ENCODE measurements at places on chromosomes 12 and 14.
A peak's percentile ranks its signal among the peaks of the same experiment; 100 is the strongest.

- no peaks in the 10 kb centered on the region for H3K4me1 ChIP-seq
- no peaks in the 10 kb centered on the region for H3K36me3 ChIP-seq
- H3K27me3 ChIP-seq = no peaks in the 10 kb centered on the region
- peak; percentile 39 for DNase-seq
- no peak overlapping the region for H3K27ac ChIP-seq
Observed at GRCh38 chr12:46933947-46934346, 108.2 kb upstream of the SLC38A4 start.

- H3K4me3 ChIP-seq = no peak overlapping the region
- no peaks in the 10 kb centered on the region for H3K4me1 ChIP-seq
- no peak for DNase-seq
- H3K27ac ChIP-seq = no peak overlapping the region
- H3K36me3 ChIP-seq = no peaks in the 10 kb centered on the region
Observed at GRCh38 chr12:60421741-60422140, 825.9 kb downstream of the SLC16A7 start.

DNA sequence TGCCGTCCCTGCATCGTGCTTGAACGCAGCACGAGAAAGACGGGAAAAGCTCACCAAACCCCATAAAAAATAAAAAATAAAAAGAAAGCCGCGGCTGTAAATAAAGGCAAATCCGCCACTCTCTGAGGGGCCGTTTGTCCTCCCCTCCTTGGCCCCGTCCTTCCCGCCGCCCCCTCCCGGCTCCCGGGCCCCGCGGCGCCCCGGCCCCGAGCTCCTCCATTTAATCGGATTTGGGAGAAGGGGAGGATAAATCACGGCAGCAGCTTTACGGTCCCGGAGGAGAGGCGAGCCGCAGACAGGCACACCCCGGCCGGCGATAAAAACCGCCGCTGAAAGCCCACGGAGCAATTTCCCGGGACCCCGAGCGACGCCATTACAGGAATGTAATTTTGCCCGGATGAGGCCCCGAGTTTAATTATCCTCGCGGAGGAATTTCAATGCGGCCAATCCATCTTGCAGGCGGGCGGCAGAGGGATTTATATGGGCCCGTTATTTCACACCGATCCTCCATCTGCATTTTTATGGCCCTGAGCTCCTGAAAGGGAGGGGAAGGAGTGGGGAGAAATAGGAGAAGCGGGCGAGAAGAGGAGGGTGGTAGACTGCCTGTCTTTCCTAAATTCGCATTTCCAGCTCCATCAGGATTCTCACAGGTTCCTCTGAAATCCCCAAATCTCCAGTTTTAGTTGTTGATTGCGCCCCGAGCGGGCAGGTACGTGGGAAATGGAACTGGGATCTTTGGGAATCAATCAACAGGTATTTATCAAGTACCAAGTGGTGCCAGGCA is 1.3 kb upstream of the ATP5MC2 start:
- H3K4me1 ChIP-seq = peaks cover 29% of the 10 kb centered on the region
- peaks cover 8% of the 10 kb centered on the region for H3K27me3 ChIP-seq
- H3K4me3 ChIP-seq = peak overlapping the region; percentile 35
- DNase-seq = no peak

GRCh38 chr14:84937449-84937848 is 592.5 kb upstream of the FLRT2 start:
- H3K4me3 ChIP-seq = no peak overlapping the region
- H3K36me3 ChIP-seq = no peaks in the 10 kb centered on the region
- DNase-seq = no peak
- H3K27me3 ChIP-seq = no peaks in the 10 kb centered on the region

DNA sequence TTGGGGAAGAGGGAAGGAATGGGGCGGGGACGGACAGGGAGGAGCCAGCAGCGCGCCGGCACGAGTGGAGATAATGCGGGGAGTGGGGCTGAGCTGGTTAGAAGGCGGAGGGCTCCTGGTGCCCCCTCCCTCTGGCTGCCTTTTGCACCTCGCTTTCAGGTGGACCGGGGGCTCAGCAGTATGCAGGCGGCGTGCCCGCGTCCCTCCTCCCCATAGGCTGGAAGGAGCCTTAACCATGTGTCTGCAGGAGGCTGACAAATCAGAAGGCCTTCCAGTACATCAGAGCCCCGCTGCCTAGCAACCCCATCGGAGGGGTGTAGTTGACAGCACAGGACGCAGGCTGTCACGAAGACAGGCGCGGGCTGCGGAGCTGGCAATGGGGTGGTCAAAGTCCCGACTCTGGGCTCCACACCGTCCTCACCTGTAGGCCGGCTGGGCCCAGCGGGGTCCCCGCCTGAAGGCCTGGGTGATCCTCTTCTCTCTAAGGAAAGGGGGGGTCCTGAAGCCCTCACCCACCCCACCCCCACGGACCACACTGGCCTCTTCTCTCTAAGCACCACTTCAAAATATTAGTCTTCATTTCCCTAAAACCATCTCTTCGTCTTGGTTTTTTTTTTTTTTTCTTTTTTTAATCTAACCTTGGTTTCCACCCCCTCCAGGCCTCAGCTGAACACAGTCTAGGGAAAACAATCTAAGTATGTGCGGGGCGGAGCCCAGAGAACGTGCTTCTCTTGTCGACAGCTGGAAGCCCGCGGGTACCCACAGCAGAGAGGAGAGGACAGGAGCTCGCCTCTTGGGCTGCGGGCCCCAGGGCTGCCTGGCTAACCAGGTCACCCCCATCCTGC is 44.5 kb downstream of the KDM2B start:
- peak overlapping the region; percentile 98 for H3K27ac ChIP-seq
- H3K27me3 ChIP-seq = no peaks in the 10 kb centered on the region
- H3K4me1 ChIP-seq = peaks cover 39% of the 10 kb centered on the region
- DNase-seq = peak; percentile 85

- no peak for DNase-seq
- peaks cover 4% of the 10 kb centered on the region for H3K4me1 ChIP-seq
- H3K36me3 ChIP-seq = no peaks in the 10 kb centered on the region
- no peaks in the 10 kb centered on the region for H3K27me3 ChIP-seq
- peak overlapping the region; percentile 93 for H3K27ac ChIP-seq
Observed at GRCh38 chr12:21438643-21439042, 1.2 kb downstream of the PYROXD1 start.

- H3K27ac ChIP-seq = no peak overlapping the region
- peaks cover 9% of the 10 kb centered on the region for H3K27me3 ChIP-seq
- no peak overlapping the region for H3K4me3 ChIP-seq
- no peaks in the 10 kb centered on the region for H3K36me3 ChIP-seq
- H3K4me1 ChIP-seq = no peaks in the 10 kb centered on the region
Observed at GRCh38 chr14:33794791-33795305, 156.0 kb downstream of the EGLN3 start.

DNA sequence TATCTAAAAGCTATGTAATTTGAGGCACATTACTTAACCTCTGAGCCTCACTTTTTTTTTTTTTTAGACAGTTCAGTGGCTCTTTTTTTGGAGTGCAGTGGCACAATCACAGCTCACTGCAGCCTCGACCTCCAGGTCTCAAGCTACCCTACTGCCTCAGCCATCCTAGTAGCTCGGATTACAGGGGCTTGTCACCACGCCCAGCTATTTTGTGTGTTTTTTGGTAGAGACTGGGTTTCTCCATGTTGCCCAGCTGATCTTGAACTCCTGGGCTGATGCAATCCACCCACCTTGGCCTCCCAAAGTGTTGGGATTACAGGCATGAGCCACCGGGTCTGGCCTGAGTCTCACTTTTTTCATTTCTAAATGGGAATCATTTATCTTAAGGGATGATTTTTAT is 192.0 kb upstream of the PDZRN4 start:
- no peaks in the 10 kb centered on the region for H3K27me3 ChIP-seq
- DNase-seq = no peak
- H3K4me1 ChIP-seq = no peaks in the 10 kb centered on the region

DNA sequence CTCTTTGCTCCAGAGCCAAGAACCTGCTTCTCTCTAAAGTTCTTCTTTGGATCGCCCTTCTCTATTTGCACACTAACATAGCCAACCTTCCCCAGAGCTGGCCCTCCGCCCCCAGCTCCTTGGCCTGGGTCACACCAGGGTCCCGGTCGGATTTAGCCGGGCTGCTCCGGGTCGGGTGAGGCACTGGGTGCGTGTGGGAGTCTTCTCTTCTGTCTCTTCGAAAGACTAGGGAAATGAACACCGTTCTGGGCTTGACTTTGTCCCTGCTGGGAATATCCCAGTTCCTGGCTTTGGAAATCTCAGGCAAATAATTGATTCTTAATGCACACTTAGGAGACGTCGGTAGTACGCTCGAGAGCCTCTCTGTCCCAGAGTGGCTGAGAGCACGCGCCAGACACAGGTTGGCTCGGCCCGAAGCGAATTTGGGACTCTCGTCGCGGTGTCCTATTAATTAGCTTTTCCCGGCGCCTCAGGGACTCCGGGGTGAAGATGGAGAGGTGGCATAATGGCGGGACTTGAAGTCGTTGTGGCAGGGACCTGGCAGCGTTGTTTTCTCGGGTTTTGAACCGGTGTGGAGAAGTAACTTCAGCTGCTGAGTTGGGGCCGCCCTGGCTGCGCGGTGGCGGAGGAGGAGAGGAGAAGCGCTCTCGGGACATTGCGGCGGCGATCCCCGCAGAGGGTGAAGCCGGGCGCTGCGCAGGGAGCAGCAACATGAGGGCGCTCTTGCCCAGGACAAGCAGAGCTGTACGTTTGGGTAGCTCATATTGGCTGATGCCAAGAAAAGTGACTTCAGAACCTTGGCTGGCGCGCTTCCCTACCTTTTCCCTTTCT is 7.5 kb downstream of the FOXG1 start:
- no peak overlapping the region for H3K4me3 ChIP-seq
- no peaks in the 10 kb centered on the region for H3K36me3 ChIP-seq
- H3K27me3 ChIP-seq = peaks cover 100% of the 10 kb centered on the region
- DNase-seq = peak; percentile 37

DNA sequence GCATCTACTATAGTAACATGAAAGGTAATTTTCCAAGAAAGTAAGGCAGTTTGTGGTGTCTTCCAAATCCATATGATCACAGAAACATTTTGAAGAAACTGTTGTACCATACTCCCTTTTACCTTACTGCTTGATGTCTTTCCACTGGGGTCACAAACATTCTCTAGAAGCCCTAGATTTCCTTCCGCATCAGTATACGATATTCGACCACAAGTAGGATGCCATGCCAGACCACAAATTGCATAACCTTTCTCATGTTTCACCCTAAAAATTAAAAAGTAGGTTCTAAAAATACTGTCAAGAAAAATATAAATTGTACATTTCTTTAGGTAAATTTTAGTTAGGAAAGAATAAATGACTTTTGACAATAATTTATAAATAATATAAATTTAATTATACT is 26.5 kb downstream of the WDHD1 start:
- no peak overlapping the region for H3K4me3 ChIP-seq
- no peaks in the 10 kb centered on the region for H3K36me3 ChIP-seq
- H3K4me1 ChIP-seq = no peaks in the 10 kb centered on the region

DNA sequence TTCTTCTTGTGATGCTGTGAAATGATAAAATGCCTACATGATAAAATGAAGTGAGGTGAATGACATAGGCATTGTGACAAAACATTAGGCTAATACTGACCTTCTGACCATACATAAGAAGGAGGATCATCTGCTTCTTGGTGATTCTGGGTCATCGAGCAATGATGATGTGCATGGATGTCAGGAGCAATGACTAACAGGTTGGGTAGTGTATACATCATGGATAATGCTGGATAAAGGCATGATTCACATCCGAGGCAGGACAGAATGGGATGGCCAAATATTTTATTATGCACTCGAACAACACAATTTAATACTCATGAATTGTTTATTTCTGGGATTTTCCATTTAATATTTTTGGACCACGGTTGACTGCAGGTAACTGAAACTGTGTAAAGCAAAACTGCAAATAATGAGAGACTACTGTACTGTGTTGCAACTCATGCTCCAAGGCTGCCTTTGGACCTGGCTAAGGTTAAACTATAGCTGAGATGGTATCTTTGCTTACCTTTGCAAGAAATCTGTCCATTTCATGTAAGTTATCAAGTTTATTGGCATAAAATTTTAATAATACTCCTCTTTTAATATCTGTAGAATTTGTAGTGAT is 7.6 kb upstream of the SLC25A21 start:
- no peak overlapping the region for H3K4me3 ChIP-seq
- H3K4me1 ChIP-seq = no peaks in the 10 kb centered on the region
- no peak for DNase-seq
- no peaks in the 10 kb centered on the region for H3K27me3 ChIP-seq
- no peak overlapping the region for H3K27ac ChIP-seq

DNA sequence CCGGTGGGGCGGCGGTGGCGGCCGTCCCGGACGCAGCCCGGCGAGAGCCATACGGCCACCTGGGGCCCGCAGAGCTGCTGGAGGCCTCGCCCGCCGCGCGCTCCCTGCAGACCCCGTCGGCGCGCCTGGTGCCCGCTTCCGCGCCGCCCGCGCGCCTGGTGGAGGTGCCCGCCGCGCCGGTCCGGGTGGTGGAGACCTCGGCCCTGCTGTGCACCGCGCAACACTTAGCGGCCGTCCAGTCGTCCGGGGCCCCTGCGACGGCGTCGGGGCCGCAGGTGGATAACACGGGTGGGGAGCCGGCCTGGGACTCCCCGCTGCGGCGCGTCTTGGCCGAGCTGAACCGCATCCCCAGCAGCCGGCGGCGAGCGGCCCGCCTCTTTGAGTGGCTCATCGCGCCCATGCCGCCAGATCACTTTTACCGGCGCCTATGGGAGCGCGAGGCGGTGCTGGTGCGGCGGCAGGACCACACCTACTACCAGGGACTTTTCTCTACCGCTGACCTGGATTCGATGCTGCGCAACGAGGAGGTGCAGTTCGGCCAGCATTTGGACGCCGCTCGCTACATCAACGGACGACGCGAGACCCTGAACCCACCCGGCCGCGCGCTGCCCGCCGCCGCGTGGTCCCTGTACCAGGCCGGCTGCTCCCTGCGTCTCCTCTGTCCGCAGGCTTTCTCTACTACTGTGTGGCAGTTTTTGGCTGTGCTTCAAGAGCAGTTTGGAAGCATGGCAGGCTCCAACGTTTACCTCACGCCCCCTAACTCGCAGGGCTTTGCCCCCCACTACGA is 716 bp downstream of the RIOX1 start:
- DNase-seq = peak; percentile 73
- no peaks in the 10 kb centered on the region for H3K36me3 ChIP-seq
- peak overlapping the region; percentile 90 for H3K27ac ChIP-seq
- peaks cover 10% of the 10 kb centered on the region for H3K4me1 ChIP-seq

DNA sequence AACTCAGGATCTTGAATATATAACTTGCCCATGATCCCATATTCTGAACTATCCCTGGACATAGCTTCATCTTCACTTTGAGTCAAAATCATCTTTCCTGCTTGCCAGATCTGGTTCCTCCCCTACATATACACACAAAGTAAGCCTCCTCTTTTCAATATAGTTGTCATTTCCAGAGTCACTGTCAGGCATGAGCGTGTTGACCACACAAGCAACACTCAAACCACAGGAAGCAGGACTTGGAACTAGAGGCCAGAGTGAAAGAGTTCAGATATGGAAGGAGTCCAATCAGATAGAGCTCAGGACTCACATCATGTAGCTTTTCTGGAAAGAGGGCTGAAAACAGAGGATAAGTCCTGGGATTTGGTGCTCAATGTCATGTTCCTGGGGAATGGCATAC is 1140.6 kb downstream of the BCL11B start:
- H3K36me3 ChIP-seq = no peaks in the 10 kb centered on the region
- peaks cover 4% of the 10 kb centered on the region for H3K27me3 ChIP-seq
- no peak overlapping the region for H3K4me3 ChIP-seq
- no peaks in the 10 kb centered on the region for H3K4me1 ChIP-seq

Measured in hepatocyte (in vitro differentiated cells).